ENCODE measurements at places on chromosomes 16 and 17.
A peak's percentile ranks its signal among the peaks of the same experiment; 100 is the strongest.

GRCh38 chr17:69760562-69760961, 314.5 kb upstream of the KCNJ16 start:
- DNase-seq, result peak; percentile 21

- DNase-seq, result no peak
Observed at GRCh38 chr17:73555199-73555960, 88.9 kb downstream of the SDK2 start.

GRCh38 chr16:87404764-87405625, 12.9 kb downstream of the MAP1LC3B start:
- no peak for DNase-seq

GRCh38 chr17:34739386-34739785, 160.0 kb downstream of the TMEM132E start:
- DNase-seq, result no peak

DNA sequence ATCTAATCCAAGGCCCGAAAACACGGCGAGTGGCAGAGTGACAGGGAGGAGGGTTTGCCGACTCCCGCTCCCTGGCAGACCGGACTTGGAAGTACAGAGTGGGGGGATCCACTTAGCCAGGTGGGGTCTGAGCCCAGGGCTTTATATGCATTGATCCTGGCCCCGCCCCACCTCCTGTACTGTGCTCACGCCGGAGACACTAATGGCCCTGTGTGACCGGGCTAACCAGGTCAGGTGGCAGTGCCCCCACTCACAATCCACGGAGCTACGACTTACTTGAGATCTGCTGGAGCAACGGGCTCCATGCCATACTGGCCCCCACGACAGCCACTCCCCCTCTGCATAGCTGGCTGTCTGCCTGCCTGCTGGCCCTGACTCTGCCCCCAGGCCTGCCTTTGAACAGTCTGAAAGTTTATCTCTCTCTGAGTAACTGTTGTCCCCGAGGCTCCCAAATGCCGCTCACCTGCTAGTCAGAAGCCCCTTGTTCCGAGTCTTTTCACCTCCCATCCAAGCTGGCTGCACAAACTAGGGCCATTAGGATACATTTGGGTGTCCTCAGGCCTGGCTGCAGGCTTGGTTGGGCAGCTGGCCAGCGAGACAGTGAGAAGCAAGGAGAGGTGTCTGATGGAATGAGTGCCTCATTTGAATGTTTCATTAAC, 28.0 kb downstream of the CACNA1G start:
- no peak for DNase-seq

DNA sequence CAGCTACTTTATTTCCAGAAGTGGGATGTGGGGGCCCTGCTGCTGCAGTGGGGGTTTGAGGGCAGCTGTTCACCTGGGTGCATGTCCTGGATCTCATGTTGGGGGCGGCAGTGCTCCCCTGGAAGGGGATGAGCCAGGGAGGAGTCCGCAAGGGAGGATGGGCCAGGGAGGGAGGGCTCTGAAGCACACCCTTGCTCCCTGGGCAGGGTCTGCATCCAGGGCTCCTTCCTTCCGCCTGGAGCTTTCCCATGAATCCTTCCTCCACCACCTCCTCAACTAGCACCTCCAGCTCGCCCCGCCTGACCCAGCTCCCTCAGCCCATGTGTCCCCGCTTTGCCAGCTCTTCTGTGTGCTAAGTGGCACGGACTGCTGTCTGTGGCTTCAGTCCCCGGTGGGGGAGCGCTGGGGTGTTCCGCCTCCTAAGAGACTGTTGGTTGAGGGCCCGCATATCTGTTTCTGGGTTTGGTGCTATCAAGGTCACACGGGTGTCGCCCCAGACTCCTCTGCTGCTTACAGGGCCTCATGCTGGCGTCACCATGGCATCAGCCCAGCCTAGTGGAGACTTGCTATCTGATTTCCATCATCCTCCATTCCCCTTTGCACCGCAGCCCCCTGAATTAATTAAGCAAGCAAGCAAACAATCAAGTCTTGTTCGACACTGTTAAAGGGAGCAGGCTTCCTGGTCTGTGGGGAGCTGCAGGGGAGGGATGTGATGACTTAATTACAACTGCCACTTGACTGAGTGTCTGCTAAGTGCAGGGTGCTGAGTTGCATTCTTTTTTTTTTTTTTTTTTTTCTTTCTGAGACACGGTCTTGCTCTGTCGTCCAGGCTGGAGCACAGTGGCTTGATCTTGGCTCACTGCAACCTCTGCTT, 71.8 kb downstream of the PRKCA start:
- no peak for DNase-seq

GRCh38 chr17:48023400-48024148, 14.0 kb downstream of the COPZ2 start:
- DNase-seq, result peak; percentile 61

GRCh38 chr16:26475596-26475995, 591.1 kb upstream of the C16orf82 start:
- no peak for DNase-seq

GRCh38 chr16:53142823-53143568, 88.2 kb downstream of the CHD9 start:
- DNase-seq, result no peak

DNA sequence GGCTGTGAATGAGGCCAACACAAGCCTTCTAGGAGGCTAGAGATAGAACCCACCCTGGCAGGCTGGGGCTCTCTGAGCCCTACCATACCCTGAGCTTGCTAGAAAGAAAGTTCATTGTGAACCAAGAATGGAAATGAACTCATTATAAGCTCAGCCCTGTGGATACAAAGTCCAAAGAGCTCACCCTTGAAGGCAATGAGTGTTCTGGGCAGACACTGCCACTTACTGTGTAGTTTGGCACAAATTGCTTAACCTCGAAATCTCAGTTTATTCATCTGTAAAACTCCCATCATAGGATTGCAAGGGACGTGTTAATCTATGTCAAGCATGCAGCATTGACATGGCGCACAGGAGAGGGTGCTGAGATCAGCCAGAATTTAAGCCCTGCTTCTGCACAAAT, 5.5 kb downstream of the KDM8 start:
- no peak for DNase-seq

GRCh38 chr17:39551879-39552278, 55.8 kb downstream of the NEUROD2 start:
- no peak for DNase-seq

GRCh38 chr17:64331366-64331765, 59.3 kb downstream of the PECAM1 start:
- DNase-seq, result no peak

- DNase-seq, result no peak
Observed at GRCh38 chr16:30950516-30951065, 1.7 kb downstream of the ORAI3 start.

DNA sequence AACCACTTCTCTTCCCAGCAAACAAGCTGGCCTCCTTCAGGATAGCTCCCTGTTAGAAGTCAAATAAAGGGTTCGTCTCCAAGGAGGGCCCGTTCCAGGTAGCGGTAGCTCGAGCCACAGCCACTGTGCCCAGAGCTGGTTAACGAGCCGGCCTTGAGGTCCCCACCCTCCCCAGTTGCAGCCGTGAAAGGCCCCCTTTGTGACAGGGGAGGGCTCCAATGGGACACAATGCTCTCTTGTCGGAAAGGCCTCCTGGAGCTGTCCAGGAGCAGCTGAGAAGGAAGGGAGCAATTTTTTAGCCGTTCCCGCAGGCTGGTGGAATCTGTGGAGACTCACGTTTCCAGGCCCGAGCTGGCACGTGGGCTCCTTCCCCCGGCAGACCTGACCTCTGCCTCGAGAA, 29.9 kb upstream of the FOXF1 start:
- DNase-seq, result no peak

DNA sequence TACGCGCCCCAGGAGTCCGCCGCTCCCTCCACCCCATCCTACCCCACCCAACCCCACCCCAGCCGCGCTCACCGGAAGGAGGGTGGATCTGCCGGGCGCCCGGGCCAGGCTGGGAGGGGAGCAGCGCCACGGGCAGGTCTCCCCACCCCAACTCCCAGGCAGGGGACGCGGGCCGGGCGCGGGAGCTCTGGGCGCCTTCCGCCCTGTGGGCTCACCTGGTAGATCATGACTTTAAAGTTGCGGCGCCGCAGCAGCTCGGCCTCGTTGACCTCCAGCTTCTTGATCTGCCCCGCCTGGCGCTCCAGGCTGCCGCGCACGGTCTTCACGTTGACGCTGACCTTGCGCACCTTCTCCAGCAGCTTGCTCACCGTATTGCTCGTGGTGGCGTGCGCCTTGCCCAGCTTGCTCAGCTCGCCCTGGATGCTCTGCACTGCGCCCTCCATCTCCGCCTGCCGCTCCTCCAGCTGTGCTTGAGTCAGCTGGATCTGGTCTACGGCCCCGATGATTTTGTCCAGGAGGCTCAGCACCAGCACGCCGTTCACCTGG, 571 bp downstream of the CAVIN1 start:
- no peak for DNase-seq

DNA sequence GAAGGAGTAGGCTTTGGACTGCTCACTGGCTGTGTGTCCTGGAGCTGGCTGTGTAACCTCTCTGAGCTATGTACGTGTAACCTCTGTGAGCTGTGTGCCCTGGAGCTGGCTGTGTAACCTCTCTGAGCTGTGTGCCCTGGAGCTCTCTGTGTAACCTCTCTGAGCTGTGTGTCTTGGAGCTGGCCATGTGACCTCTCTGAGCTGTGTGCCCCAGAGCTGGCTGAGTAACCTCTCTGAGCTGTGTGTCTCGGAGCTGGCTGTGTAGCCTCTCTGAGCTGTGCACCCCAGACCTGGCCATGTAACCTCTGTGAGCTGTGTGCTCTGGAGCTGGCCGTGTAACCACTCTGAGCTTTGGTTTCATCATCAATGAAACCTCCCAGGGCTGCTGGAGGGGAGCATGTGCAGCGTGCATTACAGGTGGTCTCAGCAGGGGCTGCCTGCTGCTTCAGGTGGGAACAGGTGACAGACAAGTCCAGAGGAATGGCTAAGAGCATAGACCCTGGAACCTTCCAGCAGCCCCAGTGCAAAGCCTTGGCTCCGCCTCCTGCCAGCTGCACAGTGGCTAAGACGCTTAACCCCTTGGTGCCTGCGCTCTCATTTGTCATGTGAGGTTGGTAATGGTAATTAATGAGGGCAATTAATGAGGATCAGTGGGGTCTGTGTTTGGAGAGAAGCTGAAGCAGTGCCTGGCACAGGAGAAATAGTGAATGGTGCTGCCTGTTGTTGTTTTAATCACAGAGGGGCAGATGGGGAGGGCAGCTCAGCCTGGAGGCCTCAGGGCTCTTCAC, 86.7 kb downstream of the KATNIP start:
- DNase-seq, result no peak

DNA sequence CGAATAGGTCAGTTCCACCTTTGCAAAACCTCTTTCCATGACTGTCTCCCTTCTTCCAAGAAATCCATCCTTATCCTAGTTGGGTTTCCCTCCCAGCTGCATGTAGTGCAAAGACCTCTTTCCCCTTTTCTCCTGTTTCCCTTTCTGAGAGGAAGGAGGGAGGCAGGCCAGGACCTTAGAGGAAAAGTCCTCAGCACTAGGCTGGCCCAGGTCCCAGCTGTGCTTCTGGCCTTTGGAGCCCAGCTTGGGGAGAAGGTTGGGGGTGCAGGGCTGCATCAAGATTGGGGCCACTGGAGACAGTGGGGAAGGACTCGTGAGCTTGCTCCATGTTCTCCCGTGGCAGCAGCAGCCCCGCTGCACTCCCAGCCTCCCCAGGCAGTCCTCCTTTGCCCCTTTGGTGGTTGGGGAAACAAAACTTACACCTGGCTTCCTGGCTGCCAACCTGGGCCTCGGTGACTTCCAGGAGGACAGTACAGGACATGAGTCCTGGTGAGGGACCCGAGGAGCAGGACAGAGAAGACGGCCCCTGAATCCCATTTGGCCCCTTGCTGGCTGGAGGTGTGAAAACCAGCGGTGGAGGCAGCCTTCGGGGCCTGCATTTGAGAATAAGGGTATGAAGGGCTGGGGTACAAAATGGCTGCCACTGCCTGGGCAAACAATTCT, 481 bp downstream of the HEXIM2 start:
- no peak for DNase-seq

- DNase-seq, result no peak
Observed at GRCh38 chr16:87671715-87672270, 69.5 kb downstream of the JPH3 start.

DNA sequence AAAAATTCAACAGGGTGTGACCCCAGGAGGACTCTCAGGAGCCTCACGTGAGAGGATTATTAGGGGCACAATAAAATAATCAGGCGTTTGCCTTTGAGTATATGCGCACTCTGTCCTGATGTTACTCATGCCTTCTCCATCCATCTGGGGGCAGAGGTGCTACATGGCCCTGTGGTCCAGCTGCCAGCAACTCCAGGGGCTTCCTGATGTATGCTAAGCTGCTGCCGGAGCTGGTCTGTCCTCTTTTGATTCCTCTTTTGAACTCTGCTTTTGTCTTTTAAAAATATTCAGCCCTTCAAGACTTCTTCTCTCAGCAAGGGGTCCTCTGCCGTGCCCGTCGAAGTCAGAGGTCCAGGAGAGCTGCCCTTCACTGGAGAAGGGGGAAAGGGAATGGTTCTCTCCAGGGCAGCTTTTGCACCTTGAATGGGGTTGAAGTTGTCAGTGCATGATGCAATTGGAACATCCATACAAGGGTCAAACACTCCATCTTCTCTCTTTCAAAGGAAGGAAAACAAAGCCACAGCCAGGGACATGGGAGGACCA, 431.4 kb downstream of the SHISA9 start:
- no peak for DNase-seq

- DNase-seq, result no peak
Observed at GRCh38 chr17:334974-335481, 17.6 kb downstream of the RPH3AL start.

GRCh38 chr17:40022497-40022896, 7.3 kb downstream of the CSF3 start:
- no peak for DNase-seq

GRCh38 chr17:82632451-82632850, 15.8 kb downstream of the WDR45B start:
- DNase-seq, result no peak

DNA sequence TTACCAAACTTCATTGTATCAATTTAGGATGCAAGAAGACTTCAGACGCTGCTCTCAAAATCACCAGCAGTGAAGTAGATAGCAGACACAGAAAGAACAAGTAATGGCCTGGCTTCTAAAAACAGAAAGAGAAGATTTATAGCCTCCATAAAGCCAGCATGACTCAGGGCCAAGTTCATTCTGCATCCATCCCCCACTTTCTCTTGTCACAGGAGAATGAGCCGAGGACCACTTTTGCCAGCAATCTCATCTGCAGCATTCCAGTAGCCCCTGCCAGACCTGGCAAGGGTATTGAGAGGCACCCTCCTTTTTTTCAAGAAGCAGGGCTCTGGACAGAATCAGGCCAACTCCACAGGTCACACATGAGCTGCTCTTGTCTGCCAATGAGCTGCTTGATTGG, 355.4 kb upstream of the SOX9 start:
- DNase-seq, result no peak

DNA sequence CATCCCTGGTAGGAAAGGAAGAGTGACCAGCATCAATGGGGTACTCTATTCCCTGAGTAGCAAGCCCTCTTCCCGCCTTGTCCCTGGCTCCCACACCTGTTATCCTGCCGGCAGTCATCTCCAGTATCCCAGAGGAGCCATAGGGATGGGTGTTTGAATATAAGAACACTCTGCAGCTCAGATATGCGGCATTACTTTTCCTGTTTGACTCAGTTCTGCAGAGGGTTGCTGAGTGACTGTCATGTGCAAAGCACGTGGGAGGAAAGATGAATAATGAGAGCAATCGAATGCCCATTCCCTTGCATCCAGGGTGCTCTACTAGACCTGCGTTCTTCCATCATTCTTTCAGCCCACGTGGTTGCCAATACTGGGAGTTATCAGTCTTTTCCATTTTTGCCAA, 115.1 kb downstream of the PRKCB start:
- peak; percentile 47 for DNase-seq

- DNase-seq, result no peak
Observed at GRCh38 chr17:31488982-31489294, 97.5 kb downstream of the RAB11FIP4 start.

All from inflammatory macrophage treated with lipopolysaccharide for 1 hour (primary cell).